NCI-H524 (cell line): ENCODE measurements at places on chromosomes 6 and 20.
A peak's percentile ranks its signal among the peaks of the same experiment; 100 is the strongest.

DNA sequence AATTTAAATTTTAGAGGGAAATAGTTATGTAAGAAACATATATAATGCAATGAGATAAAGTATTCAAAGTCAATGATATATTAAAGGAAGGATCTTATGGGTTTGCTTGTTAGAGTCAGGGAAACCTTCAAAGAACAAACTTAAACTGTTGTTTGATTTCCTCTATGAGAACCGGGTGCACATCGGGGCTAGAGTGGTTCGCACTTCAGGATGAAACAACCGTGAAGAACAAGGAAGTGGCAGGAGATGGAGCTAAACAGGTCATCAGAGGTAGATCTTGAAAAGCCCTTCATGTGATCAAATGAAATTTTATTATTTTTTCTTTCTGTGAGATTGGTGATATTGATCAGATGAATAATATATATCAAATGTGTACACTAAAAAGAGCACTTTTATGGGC, 951.9 kb upstream of the FLRT3 start:
- DNase-seq = no peak

DNA sequence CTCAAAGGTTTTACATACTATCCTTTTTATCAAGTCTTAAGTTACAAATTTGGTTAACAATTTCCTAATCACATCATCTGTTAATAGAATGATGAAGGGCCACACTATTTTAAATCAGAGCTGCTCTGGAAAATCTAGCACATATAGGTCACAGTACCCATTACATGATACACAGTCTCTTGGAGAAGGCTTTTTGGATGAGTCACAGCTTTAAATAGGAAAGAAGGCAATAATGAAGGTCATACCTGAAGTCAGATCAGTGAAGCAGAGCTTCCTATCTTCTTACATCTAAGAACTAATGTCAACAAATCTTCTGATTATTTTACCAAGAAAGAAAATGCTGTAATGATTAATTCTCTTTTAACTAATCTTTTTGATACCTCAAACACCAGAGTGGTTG, 248.5 kb downstream of the BTBD9 start:
- DNase-seq = no peak

GRCh38 chr6:44452725-44453124, 65.2 kb downstream of the CDC5L start:
- DNase-seq = no peak

GRCh38 chr6:123909989-123910388, 106.3 kb downstream of the NKAIN2 start:
- no peak for DNase-seq

- no peak for DNase-seq
Measured at GRCh38 chr6:118669561-118669960, 18.2 kb upstream of the CEP85L start.

- DNase-seq = no peak
Measured at GRCh38 chr20:3156811-3157619, 2.6 kb downstream of the FASTKD5 start.

DNA sequence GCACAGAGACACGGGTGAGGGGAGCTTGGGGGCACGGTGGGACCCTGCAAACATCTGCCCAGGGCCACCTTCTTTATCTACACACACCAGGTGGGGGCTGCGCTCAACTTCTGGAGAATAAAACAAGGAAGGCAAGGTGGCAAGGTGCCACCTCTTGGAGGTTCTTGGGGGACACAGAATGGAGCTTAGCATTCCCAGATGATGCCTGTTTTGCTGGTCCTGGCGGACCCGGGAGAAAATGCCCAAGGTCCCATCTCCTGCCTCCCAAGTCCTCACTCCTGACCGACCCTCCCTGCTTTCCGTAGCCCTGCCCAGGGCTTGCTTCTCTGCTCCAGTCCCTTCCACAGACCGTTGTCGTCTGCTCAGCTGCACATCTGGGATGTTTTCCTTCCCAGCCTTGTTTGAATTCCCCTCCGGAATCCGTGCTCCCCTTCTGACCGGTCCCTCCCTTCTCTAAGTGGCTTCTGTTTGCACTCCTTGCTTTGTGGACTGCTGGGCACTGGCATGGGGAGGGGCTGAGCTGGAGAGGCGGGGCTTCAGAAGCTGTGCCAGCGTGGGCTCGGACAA, 13.1 kb downstream of the ITPR3 start:
- DNase-seq = no peak

DNA sequence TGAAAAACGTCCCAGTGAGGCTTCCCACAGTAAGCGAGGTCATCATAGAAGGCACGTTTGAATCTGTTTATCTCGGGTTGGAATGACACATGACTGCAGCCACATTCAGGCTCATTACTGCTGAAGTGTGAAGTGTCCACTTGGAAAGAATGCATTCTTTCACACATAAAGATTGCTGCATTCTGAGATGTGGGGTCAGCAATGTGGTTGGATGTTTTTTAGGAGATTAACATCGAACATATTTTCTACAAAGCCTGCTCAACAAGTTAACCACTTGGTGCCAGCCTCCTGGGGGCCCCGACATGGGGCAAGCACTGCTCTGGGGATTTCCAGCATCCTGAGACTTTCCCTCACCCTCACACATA, 79.9 kb downstream of the BMP6 start:
- no peak for DNase-seq

DNA sequence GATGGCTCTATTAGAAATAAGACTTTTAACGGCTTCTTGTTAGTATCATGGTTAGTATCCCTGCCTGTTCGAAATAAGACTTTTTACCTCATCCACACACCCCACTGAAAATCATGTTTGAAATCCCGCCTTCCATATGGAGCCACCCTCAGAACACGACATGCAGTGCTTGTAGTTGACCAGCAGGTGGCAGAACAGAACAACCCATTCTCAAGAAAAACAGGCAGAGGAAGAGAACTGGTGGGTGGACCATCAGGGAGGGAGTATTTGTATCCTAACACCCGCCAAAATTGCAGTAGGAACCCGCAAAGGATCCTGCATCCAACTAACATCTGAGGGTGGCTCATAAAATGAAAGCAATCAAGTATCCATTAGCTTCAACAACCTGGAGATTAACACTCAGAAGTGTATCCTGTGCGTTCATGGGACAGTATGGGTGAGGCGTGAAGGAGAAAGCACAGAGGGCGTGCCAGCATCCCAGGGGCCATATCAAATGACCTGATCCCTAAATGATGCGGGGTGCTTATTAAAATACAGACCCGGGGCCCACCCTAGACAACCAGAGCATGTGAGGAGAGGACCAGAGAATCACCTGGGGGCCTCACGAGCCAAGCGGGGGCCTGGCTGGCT, 89.6 kb upstream of the NHSL1 start:
- DNase-seq = peak; percentile 89

GRCh38 chr6:37982317-37982716, 162.8 kb downstream of the ZFAND3 start:
- no peak for DNase-seq

- no peak for DNase-seq
Measured at GRCh38 chr20:8647961-8648441, 420.9 kb upstream of the PLCB4 start.

DNA sequence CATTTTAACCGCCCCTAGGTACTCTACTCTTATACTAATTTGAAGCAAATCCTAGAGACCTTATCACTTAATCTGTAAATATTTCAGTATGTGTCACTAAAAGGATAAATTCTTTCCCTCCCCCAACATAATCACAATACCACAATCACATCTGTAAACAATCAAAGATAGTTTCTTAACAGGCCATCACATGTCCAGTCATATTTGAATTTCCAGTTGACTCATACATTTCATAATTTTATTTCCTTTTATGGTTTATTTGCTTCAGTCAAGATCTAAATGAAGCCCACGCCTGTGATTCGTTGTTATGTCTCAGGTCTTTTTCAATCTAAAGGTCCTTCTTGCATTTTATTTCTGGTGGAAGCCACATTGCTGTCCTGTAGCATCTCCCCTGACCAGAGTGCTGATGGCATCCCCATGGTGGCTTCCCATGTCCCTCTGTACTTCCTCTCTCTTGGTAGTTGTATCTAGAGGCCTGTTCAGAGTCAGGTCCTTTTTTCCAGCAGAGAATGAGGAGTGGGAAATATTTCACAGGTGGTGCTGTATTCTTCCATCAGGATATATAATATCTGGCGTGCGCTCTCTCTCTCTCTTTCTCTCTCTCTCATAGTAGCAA, 128.6 kb upstream of the SLC22A23 start:
- no peak for DNase-seq

GRCh38 chr6:88298066-88298845, 132.1 kb upstream of the CNR1 start:
- DNase-seq = peak; percentile 36

GRCh38 chr20:47355489-47356219, 845 bp downstream of the ZMYND8 start:
- no peak for DNase-seq

GRCh38 chr6:141946502-141946901, 186.2 kb upstream of the GJE1 start:
- DNase-seq = no peak

- DNase-seq = no peak
Measured at GRCh38 chr20:22818636-22819035, 216.5 kb upstream of the SSTR4 start.

DNA sequence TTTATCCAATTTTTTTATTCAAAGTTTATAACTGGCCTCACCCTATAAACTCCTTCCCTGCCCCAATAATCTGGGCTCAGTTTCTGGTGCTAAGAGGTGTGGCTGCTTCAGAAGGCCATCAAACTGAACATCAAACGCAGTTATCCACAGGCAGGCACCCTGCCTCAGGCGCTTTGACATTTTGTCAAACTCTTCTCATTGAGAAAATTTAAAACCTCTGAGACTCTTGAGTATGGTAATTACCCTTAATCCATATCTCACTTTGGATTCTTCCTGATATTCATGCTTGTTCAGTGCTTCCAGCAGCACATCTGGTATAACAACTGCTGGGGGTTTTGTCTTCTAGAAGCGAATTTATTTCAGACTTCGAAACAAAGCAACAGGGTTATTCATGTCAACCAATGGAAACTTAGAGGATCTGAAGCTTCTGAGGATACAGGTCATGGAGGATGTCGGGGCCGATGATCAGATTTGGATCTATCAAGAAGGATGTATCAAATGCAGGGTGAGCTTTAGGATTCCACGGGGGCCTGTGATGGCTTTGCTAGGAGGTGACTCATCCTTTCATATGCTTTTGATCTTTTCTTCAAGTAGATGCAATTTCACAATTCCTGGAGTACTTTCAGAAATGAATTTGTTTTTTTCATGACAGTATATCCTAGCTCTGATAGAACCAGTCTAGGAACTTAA, 68.2 kb downstream of the RTN4IP1 start:
- DNase-seq = no peak

GRCh38 chr6:81864124-81864523, 111.6 kb upstream of the TENT5A start:
- no peak for DNase-seq

GRCh38 chr6:108598305-108598863, 37.7 kb downstream of the FOXO3 start:
- no peak for DNase-seq

DNA sequence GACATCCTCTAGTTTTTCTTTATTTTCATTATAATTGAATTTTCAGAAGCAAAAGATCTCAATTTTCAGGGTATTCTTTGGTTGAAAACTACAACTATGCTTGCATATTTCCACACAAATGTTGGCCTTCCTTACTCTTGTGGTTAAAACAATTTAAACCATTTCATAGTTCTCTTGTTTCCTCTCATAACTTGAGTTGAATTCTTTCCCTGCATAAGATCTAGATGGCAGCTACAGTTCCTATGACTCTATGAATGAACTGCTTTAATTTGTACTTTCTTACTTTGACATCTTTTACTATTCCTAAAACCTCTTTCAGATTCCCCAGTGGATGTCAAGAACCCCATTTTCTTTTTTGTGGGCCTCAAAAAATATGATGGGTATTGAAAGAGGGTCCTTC, 564.5 kb downstream of the NKAIN2 start:
- no peak for DNase-seq

DNA sequence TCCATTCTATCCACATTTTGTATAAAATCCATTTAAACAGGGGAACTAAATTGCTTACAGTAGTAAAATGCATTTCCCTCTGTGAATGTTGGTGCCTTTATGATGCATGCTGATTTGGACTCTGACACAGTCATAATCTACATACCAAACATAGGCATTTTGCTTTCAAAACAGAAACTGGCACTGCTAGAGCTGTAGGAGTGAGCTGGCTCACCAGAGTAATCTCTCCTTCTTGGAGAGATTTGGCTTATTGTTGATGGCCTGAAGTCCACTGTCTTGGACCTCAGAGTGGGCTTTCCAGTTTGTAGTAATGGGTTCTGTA, 363.2 kb upstream of the FLRT3 start:
- DNase-seq = no peak

- DNase-seq = no peak
Measured at GRCh38 chr6:167472880-167473279, 148.0 kb downstream of the TTLL2 start.

- DNase-seq = no peak
Measured at GRCh38 chr6:47144306-47144705, 102.2 kb upstream of the ADGRF1 start.

DNA sequence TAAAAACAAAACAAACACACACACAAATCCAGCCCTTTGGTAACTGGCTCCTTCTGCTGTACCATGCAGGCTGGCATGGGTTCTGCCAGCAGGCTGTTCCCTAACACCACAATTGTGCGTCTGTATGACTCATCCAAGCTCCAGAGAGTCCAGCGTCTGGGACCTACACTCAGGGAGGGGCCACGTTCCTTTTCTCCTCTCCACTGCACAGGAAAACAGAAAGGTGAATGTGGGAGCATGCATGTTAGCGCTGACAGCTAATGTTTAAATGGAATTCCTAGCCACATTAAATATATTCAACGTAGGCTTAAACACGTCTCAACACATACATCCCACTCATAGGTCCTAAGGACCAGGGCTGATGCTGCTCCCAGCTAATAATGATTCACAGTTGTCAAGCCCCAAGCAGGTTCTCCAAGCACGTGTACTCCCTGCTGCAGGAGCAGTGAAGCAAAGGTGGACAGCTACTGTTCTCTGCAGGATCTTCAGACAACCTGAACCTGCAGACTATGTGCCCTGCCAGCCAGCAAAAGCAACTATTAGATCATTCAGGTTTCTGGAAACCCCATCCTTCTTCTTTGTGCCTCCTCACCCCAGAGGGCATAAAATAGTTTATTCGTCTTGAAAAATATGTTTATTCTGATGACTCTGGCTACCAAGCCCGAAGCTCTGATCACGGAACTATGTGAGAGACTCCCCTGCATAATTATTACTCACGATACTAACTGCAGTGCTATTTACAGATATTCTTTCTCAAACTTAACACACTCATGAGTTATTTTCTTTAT, 20.9 kb downstream of the MAP1LC3A start:
- no peak for DNase-seq

GRCh38 chr6:142827991-142828390, 117.0 kb downstream of the HIVEP2 start:
- DNase-seq = no peak

- no peak for DNase-seq
Measured at GRCh38 chr20:9261781-9262180, 192.9 kb downstream of the PLCB4 start.

DNA sequence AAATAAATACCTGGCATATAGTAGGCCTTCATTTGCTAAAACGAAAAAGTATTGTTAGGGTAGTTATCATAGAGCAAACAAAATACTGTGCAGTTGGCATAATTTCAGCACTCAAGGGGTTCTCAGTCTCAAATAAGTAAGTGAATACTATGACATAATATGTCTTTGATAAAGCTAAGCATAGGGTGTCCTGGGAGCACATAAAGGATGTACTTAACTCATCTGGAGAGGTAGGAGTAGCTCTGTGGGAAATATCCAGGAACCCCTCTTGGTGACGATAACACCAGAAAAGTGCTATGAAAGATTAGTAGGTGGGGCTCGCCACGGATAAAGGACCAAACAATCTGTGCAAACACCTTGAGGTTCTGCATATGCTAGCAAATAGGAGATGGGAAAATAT, 23.2 kb downstream of the VNN1 start:
- no peak for DNase-seq
